ENCODE measurements at places on chromosomes 2 and 18.

DNA sequence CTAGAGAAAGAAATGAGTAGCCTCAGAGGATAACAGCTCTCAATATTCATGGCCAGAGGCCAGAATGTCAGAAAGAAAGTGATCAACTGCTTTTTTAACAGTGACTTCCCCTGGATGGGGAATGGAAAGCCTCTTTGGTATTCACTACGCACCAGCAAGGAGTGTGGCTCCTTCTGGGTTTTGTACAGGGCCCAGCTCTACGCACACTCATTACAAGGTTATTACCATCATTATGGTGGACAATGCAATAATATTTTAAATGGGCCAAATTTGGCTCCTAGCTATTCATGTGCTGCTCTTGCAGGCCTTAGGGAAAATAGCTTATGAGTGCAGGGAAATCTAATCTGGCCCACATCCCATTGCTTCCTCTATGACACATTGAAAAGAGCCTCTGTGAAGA, 1149.5 kb upstream of the FANCL start:
- no peak overlapping the region for H3K27ac ChIP-seq
- no peaks in the 10 kb centered on the region for H3K27me3 ChIP-seq
- no peak overlapping the region for H3K4me3 ChIP-seq
- no peaks in the 10 kb centered on the region for H3K4me1 ChIP-seq
- DNase-seq: no peak

GRCh38 chr2:94999431-94999883, 26.1 kb upstream of the MAL start:
- no peaks in the 10 kb centered on the region for H3K4me1 ChIP-seq
- H3K27ac ChIP-seq: no peak overlapping the region
- no peak overlapping the region for H3K4me3 ChIP-seq
- no peak for DNase-seq

DNA sequence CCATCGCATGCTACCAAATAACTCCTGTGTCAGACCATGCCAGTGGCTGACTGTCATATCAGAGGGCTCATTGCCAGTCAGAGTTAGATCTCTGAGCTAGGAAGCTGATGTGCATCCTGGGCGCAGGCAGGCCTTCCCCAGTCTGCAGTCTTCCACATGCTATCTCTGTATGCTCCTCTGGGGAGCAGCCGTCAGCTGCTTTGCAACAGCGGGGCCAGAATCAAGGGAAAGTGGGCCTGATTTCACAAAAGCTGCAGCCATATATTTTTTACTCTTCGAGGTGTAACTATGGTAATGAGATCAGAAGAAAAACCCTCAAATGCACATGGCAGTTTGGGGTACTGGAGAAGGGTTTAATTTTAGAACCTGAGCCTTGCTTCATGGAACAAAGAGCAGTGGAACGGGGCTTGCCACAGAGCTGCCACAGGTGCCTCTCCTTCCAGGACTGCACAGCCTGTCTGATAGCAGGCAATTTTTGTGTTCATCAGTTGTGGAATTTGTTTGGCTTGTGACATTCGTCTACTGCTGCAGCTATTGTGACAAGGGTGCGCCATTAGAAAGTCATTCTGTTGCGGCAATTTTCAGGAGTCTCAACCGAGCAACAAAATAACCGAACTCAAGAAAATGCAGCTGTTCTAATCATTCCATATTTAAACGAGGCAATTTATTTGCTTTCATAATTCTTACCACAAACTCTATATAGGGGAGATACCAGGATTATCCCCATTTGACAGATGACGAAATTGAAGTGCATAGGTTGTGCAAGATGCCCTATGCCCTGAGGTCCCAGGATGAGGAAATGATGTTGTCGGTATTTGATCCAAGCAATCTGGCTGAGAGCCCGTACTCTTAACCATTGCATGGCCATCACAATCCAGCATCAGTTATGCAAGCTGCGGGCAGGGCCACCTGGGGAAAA, 109.6 kb upstream of the CYRIA start:
- H3K27me3 ChIP-seq: no peaks in the 10 kb centered on the region
- H3K4me3 ChIP-seq: no peak overlapping the region
- no peak for DNase-seq
- no peak overlapping the region for H3K27ac ChIP-seq
- no peaks in the 10 kb centered on the region for H3K4me1 ChIP-seq

DNA sequence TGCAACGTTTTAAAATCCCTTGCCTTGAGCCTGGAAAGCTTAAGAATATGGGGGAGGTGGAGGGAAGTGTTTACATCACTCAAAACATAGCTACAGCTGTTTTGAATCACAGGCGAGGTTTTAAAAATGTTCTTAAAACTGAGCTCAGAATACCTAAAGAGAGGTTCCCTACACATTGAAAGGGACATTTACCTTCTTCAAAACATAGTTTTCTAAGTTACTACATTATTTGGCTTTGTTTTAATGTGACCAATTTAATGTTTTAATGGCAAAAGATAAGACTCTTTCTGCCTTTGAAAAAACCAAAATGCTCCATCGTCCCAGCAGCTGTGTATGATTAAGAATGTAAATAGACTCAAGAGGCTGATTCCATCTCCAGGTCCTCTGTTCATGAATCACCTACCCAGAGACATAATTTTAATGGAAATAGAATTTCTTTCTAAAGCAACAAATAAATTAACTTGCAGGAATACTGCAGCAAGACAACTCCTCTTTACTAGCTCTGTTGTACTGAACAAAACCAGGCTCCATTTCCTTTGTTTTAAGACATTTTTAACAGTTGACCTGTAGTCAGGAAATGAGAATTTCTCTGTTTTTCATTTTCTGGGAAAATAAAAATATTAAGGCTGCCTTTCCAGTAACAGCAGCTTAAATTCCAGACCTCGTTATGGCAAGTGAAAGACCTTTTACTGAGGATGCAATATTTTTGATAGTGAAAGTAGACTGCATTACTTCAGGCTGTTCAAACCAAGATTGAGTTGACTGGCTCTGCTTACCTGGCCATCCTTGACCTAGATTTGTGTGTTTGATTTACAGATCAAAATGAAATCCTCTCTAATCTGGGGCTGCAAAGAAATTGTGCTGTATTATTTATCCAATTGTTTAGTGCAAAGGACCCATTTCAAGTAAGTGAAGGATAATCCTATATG, 33.7 kb upstream of the WDR75 start:
- DNase-seq: no peak
- no peaks in the 10 kb centered on the region for H3K4me1 ChIP-seq
- no peak overlapping the region for H3K4me3 ChIP-seq
- no peak overlapping the region for H3K27ac ChIP-seq
- H3K36me3 ChIP-seq: no peaks in the 10 kb centered on the region

- no peak for DNase-seq
- no peaks in the 10 kb centered on the region for H3K4me1 ChIP-seq
- no peaks in the 10 kb centered on the region for H3K36me3 ChIP-seq
- H3K27ac ChIP-seq: no peak overlapping the region
- H3K27me3 ChIP-seq: peaks cover 19% of the 10 kb centered on the region
Measured at GRCh38 chr2:217909156-217909820, 93.5 kb downstream of the TNS1 start.

DNA sequence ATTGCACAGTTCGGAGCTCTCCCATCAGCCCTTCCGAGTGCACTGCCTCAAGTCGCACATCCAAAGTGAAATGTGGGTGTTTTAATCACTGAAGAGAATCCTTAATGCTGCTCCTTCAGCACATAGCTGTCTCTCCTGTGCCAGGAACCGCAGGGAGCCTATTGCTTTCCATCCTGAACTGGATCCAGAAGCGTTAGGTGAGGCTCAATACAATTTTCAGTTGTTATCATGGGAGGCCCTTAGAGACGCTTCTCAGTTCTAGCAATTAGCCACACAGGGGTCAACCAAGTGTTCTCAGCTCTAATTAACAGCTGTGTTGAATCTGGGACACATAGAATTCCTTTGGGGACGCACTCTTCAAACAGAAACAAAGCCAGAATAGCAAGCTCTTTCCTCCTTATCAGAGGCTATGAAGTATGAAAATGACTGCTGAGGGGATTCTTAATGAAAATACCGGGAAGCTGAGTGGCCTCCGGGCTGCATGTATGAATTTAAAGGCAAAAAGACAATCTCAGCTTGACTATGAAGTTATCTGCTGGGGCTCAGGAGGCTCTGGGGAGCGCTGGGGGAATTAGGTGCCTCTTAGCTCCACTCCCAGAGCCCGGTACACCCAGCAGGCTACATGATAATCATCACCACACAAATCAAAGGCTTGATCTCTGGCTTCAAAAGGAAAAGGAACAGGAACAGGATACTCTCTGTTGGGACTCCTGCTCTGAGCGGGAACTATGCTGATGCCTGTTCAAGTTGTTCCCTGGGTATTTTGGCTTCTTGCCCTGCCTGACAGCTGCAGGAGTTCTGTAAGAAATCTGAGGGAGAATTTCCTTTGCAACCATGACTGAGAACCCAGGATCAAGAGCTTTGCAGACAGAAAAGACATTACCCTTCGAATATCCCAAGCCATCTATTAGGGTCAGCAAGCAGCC, 55.4 kb upstream of the NCOA1 start:
- H3K27me3 ChIP-seq: no peaks in the 10 kb centered on the region
- no peaks in the 10 kb centered on the region for H3K4me1 ChIP-seq
- H3K36me3 ChIP-seq: no peaks in the 10 kb centered on the region
- H3K27ac ChIP-seq: no peak overlapping the region
- no peak overlapping the region for H3K4me3 ChIP-seq

DNA sequence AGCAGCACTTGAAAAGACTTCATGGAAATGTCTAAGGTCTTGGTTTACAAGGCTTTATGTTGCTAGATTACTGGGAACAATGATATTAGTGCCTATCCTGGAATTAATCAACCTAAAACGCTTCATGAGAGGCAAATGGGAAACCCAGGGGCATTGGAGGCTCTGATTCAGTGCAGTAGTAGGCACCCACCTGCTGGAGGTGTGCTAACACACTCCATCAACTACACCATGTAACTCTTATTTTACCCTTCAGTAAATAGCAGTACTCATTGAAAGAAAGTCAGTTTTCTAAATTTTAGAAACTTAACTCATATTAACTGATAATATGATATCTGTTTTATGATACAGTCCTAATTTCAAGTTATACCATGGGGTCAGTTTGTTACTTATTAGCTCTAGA, 17.4 kb upstream of the HNRNPA3 start:
- no peaks in the 10 kb centered on the region for H3K36me3 ChIP-seq
- H3K27me3 ChIP-seq: no peaks in the 10 kb centered on the region
- no peak for DNase-seq
- H3K4me1 ChIP-seq: no peaks in the 10 kb centered on the region

DNA sequence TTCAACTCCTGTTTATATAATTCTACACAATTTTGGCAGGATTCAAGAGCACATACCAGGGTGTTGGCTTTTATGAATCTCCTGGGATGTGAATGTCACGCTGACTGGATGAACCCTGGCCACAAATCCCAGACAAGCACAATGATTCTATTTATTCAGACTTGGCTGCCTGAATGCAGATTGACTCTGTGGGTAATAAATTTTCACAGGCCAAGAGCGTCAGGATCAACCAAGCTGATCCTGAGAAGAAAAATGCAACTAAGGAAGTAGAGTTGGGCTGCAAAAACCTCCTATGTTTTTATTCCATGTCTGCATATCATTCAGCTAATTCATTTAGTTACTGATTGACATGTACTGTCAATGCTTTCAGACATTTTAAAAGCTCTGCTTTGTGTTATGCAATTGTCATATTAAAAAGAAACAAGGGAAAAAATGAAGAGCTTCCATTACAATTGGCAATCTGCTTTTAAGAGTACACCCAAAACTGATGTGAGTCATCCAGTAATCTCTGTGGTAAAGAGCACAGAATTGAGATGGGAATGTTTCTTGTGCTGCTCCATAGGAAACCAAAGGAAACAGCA, 173.0 kb upstream of the REV1 start:
- no peak overlapping the region for H3K27ac ChIP-seq
- no peaks in the 10 kb centered on the region for H3K36me3 ChIP-seq
- DNase-seq: no peak
- H3K4me3 ChIP-seq: no peak overlapping the region

DNA sequence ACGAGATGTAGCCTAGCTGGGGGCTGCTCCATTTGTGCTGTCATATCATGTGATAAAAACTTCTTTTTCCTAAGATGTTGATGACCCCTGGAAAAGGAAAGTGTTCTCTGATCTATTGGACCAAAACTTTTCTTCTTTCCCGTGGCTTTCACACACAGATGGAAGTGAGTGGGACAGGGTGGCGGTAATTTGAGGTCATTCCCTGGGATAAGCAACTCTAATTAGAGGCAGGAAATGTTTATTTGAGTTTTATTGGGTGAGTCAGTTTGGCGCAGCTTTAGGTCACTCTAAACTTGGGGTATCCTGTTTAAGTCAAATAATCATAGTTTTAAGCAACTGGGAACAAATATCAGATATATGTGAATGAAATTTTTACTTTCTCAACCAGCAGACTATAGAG, 221.0 kb upstream of the EPAS1 start:
- no peaks in the 10 kb centered on the region for H3K4me1 ChIP-seq
- no peak overlapping the region for H3K27ac ChIP-seq
- H3K36me3 ChIP-seq: no peaks in the 10 kb centered on the region
- H3K4me3 ChIP-seq: no peak overlapping the region

GRCh38 chr2:85468704-85469349, 50.3 kb downstream of the SH2D6 start:
- no peak for DNase-seq
- no peak overlapping the region for H3K27ac ChIP-seq
- H3K4me1 ChIP-seq: no peaks in the 10 kb centered on the region

GRCh38 chr2:20755132-20755800, 67.6 kb downstream of the LDAH start:
- no peak overlapping the region for H3K27ac ChIP-seq
- no peak overlapping the region for H3K4me3 ChIP-seq
- no peaks in the 10 kb centered on the region for H3K4me1 ChIP-seq
- no peak for DNase-seq
- peaks cover 5% of the 10 kb centered on the region for H3K36me3 ChIP-seq

DNA sequence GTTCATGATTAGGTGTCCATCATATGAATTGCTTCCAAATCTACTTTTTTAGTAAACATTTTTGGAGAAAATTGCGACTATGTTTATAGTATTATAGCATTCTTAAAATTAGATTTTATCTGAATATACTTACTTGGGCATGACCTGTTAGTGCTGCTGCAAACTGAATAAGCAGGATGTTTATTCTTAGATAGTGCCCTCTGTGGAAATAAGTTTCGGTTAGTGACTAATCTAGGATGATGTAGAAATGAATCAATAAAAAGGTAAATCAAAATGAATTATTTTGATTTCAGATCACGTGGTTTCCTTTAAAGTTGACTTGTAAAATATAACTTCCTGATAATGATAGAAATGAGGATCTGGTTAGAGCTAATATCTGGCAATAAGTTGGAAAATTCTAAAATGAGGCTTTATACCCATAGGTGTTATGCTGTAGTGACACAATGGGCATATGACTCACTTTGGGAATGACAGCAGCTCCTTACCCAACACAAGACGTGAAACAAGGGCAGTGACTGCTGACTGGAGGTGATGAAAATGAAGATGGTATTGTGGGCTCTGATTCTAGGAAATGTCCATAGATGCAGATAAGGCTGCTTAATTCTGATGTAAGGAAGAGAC, 165.8 kb upstream of the TCF4 start:
- H3K27ac ChIP-seq: no peak overlapping the region
- H3K36me3 ChIP-seq: no peaks in the 10 kb centered on the region

GRCh38 chr2:128685841-128686496, 367.3 kb upstream of the HS6ST1 start:
- no peak overlapping the region for H3K27ac ChIP-seq
- DNase-seq: no peak
- no peaks in the 10 kb centered on the region for H3K36me3 ChIP-seq
- H3K27me3 ChIP-seq: no peaks in the 10 kb centered on the region
- no peaks in the 10 kb centered on the region for H3K4me1 ChIP-seq
- H3K4me3 ChIP-seq: no peak overlapping the region
